ENCODE measurements at places on chromosomes 2 and 18.

- no peak for DNase-seq
Observed at GRCh38 chr2:105737980-105738657, 6.6 kb upstream of the NCK2 start.

DNA sequence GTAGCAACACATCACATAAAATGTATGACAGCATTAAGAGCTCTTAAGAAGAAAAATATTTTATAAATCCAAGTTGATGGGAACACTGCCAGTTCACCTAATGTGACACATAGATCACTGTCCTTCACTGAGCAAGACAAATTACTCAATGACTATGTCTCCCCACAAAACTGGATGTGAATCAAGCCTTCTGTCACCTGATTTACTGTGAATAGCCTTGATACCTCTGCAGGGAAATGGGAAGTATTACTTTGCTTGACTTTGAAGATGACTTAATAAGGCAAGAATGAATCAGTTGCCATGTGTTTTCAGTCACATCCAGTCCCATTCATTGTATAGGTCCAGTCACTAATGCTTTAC, 94.6 kb downstream of the NYAP2 start:
- no peak for DNase-seq

- no peak for DNase-seq
Observed at GRCh38 chr2:8636041-8636491, 45.8 kb upstream of the ID2 start.

GRCh38 chr2:215929602-215930335, 83.6 kb downstream of the MREG start:
- no peak for DNase-seq

DNA sequence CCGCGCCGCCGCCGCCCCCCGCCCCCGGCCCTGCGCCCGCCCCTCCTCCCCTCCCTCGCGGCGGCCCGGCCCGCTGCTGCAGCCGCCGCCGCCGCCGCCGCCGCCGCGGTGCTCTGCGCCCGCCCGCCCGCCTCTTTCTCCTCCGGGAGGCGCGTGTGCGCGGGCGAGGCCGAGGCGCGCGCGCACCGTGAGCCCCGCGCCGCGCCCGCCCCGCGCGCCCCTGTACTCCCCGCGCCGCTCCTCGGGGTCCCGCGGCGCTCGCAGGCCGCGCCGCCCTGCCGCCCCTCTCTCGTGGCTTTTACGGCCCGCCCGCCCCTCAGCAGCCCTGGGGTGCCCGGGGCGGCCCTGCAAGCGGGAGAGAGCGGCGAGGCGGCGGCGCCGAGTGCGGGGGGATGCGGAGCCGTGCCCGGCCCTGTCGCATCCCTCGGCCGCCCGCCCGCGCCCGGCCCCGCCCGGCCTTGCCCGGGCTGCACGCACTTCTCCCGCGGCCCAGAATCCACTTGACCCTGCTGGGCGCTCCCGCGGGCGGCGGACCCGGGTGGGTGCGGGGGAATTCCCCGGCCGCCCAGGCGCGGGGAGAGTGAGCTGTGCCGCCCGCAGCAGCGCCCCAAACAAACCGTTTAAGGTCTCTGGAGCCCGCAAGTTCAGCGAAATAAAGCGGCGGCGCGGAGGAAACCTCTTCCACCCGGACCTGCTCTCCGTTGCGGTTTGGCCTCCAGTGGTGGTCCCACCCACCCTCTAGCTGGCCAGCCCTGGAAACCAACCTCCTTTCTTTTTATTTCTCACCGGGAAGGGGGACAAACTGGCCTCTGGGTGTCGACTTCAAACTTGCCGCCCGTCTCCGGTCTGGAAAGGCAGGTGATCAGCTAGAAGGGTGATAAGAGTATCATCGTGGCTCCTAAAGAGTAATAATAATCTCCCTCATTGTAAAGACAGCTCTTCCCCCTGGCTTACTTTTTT, 37.4 kb downstream of the AFF3 start:
- DNase-seq: no peak

DNA sequence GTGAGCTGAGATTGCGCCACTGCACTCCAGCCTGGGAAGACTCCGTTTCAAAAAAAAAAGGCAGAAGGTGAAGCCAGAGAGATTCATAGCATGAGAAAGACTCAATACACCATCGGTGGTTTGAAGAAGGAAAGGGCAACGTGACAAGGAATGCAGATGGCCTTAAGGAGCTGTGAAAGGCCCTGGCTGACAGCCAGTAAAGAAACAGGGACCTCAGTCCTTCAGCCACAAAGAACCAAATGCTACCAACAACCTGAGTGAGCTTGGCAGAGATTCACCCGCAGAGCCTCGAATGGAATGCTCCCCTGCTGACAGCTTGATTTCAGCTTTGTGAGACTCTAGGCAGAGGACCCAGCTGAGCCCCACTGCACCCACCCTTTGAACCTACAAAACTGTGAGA, 154.9 kb upstream of the NDUFV2 start:
- no peak for DNase-seq

- no peak for DNase-seq
Observed at GRCh38 chr18:7038330-7038851, 79.2 kb downstream of the LAMA1 start.

Measured in cerebellar nuclear complex (tissue), 1 donor.